ENCODE measurements at places on chromosomes 7 and 10.

GRCh38 chr10:93541402-93542357 is 24.8 kb upstream of the FFAR4 start:
- DNase-seq = peak; percentile 63

DNA sequence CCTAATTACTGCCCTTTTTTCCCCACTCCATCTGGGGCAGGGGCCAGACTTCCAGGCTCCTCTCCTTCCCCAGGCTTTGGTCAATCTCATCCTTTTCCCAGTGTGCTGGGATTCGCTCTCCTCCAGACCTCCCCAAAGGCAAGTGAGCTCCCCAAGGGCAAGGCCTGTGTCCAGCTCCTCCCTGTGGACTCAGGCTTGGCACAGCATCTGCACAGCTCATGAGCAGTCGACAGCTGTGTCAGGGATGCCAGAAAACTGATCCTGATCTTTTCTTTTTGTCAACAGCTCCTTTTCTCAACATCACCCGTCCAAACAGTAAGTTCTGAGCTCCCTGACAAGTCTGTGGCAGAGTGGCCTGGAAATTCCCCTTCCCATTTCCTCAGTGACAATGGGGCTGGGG is 67.1 kb downstream of the C10orf120 start:
- no peak for DNase-seq

GRCh38 chr10:78913219-78914059 is 155.3 kb upstream of the ZMIZ1 start:
- no peak for DNase-seq

DNA sequence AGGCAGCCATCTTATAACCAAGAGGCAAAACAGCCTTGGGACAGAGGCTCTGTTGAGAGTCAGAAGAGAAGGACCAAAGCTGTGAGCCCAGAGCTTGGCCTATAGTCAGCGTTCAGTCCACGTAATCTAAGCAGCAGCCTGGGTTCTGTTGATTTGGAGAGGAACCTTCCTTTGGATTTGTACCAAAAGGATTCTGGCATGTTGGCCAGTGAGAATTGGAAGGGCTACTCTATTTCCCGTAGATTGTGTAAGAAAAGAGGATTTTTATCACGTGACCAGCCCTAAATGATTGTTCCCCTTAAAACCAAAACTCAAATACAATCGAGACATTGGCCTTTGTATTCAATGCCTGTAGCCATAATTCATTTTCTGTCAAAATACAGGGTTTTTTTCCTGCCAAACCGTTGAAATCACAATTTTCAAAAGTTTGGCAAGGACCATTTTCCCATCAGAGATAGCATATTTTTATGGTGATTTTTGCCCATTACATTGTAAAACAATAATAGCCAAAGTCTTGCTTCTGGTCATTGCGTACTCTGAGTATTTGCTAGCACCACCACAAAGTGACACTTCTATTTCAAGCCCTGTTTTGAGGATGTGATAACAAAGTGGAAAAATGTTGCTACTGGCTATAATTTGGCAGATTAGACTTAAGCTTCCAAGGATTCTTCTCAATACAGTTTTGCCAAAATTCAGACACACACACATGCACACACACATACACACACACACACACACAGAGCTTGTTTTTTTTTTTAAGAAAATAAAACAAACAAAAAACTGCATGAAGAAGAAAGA is 23.1 kb upstream of the BMPER start:
- DNase-seq = peak; percentile 91

All from cardiac muscle cell (in vitro differentiated cells and primary cell).